Activated naive CD8-positive, alpha-beta T cell treated with anti-CD3 and anti-CD28 coated beads, Interleukin-2, amount 10 ng/mL, durations not matched to agents 7 days and 5 days (primary cell): ENCODE measurements at places on chromosomes 6 and 20.
A peak's percentile ranks its signal among the peaks of the same experiment; 100 is the strongest.

DNA sequence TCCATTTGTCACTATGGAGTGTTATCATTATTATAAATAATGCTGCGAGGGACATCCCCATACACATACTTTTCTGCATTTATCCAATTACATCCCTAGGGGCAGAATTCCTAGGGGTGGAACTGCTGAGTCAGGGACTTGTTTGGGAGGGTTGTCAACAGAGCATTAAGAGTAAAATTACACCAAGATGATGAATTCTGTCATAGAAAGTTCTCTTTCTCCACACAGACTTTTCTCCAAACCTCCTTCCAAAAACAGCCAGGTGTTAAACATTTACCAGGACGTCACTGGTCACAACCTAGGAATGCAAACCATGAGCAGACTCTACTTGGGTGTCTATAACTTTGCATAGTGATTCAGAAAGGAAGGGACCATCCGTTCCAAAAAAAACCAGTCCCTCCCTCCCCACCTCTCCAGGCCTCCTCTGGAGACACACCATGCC, 95.5 kb downstream of the PRND start:
- no peak for DNase-seq

GRCh38 chr6:138600726-138601125, 101.4 kb upstream of the NHSL1 start:
- DNase-seq: no peak

DNA sequence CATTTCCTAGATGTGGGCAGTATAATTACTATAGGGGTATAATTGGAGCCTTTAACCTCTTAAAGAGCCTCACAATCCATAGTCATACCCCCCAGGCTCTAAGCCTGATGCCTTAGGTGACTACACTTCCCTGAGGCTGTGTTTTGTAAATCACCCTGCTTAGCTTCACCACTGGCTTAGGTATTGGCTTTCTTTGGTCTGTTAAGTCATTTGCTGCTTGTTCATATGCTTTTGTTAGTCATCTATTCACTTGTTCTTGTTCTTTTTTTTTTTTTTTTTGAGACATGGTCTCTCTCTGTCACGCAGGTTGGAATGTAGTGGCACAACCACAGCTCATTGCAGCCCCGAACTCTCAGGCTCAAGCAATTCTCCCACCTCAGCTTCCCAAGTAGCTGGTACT, 26.7 kb downstream of the KAT14 start:
- no peak for DNase-seq

DNA sequence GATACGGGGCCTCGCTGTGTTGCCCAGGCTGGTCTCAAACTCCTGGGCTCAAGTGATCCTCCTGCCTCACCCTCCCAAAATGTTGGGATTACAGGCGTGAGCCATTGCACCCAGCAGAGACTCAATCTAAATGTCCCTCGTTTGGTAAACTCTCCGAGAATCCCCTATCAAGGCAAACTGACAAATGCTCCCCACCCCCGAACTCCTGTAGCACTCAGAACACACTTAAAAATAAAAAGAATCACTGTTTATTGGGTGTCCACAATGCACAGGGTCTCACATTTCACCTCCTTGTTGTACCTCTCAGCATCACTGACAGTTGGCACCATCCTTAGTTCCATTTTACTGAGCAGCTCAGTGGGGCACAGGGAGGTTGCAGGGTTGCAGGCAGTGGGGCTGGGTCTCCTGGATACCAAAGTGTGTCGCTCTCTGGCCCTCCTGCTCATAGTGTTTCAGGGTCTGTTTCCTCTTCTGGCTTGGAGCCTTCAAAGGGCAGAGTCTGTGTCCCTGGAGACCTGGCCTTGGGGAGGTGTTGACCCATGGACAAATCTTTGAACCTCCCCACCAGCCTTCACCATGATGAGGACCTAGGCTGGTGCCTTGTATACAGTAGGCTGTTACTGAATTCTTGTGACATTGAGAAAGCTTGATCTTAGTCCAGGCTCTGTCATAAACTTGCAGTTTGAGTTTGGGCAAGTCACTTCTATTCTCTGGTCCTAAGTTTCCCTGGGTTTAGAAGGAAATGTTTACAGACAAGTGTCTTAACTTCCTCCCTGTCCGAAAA, 8.5 kb upstream of the SRC start:
- DNase-seq: no peak

- DNase-seq: no peak
These were observed 13.0 kb downstream of the ZHX3 start for GRCh38 chr20:41304424-41305079.

GRCh38 chr20:37726321-37726720, 32.5 kb downstream of the CTNNBL1 start:
- DNase-seq: no peak

DNA sequence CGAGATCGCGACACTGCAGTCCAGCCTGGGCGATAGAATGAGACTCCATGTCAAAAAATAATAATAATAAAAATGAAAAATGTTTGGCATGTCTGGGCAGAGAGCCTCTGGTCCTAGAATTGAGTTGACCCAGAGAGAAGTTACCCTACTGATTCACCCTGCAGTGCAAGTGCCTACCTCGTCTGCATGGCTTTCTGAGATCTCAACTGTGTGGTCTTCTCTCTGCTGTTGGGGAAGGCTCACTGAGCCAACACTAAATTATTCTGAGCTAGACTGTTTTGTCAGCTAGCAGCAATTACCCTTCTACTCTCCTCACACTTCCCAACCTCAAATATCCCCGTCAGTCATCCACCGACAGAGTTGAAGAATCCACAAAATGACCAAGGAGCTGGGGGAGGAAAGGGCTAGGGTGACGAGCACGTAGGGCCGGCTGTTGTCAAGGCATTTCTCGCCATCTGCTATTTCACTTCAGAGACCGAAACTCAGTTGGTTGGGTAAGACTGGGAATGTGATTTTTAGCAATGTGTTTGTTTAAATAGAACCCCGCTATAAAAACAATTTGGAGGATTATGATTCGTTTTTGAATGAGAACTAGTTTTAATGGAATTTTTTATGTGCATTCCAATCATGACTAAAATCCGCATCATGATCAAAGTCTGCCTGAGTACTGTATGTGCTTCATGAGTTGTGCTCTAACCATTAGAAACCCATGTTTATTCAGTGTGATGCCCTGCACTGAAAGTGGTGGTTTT, 9.4 kb downstream of the MAS1 start:
- DNase-seq: no peak

DNA sequence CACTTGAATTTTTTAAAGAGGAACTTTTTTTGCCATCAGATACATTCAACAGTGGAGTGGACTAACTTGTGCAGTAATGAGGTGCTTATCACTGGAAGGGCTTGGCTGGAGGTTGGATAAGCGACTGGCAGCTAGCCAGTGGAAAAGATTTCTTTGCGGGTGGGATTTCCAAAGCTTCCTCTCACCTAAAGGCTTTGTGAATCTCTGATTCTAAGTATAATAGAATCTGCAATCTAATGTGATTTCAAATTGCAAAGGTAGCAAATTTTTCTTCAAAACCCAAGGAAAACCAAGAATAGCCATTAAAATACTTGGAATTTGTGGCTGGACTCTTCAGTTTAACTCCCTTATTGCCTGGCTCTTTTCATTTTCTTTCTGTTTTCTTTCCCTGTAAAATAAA, 460.4 kb upstream of the MARCKS start:
- no peak for DNase-seq

- no peak for DNase-seq
These were observed 63.3 kb upstream of the TAB2 start for GRCh38 chr6:149254253-149254652.

DNA sequence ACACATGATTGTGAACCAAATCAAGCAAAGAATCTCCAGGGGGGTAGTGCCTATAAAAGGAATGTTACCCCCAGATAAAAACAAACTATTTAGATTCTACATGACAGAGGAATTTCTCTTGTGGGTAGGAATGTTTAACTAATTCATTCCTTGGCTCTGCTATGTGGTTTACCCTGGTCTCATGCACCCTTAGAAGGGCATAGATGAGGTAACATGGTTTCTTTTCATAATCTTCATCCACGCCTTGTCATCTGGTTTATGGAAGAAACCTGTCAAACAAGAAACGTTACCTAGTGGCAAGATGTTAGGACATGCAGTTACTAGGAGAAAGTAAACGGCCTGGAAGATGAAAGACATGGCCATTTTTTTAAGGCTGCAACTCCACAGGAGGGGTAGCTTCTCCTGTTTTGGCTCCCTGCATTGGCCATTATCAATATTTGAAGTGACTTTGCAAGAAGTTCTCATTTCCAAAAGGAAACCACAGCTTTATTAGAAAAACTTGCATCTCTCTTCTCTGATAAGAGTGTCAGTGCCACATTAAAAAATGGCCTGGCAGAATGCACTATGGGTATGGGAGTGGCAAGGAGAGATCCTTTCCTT, 45.5 kb downstream of the STX11 start:
- DNase-seq: no peak

DNA sequence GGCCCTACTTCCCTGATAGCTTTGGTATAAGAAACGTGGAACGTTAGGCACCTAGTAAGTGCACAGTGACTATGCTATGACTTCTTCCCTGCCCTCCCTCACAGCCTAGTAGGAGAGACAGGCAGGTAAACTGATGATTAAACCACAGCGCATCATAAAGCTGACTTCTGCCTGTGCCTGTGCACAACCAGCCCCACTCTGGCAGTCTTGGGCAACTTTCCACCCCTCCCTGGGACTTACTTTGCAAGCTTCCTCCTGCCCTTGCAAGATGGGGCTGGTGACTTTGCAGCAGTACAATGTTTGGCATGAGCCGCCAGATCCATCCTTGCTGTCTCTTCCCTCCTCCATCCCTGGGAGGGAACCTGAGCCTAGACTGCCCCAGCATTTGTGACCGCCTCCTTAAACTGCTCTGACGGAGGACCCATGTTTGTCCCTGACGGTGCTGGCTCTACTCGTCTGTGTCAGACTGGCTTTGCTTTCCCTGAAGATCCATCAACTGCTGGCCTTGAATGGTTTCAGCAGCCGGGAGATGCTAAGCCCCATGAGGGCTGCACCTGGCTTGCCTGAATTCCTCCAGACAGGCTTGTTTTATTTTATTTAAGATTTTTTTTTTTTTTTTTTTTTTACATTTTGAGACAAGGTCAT, 36.1 kb downstream of the EFCAB8 start:
- DNase-seq: no peak

GRCh38 chr6:121652223-121652622, 216.8 kb downstream of the GJA1 start:
- no peak for DNase-seq

DNA sequence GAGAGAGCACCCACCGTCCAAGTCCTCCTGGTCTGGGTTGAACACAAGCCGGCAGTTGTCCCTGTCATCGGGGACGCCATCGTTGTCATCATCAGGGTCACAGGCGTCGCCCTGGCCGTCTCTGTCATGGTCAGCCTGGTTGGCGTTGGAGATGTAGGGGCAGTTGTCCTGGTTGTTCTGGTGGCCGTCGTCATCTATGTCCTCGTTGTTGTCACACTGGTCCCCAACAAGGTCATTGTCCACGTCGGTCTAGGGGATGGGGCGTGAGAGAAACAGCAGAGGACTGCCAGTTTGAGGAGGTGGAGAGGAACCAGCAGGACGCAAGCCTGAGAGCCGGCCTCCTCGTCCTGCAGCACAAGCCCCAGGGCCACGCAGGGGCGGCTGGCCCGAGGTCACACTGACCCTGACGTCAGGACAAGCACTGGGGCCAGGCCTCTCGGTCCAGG, 28.5 kb downstream of the THBS2 start:
- no peak for DNase-seq

- no peak for DNase-seq
These were observed 33.2 kb upstream of the CST7 start for GRCh38 chr20:24915892-24916291.

- no peak for DNase-seq
These were observed 294.0 kb downstream of the SAMD5 start for GRCh38 chr6:147802459-147802858.

DNA sequence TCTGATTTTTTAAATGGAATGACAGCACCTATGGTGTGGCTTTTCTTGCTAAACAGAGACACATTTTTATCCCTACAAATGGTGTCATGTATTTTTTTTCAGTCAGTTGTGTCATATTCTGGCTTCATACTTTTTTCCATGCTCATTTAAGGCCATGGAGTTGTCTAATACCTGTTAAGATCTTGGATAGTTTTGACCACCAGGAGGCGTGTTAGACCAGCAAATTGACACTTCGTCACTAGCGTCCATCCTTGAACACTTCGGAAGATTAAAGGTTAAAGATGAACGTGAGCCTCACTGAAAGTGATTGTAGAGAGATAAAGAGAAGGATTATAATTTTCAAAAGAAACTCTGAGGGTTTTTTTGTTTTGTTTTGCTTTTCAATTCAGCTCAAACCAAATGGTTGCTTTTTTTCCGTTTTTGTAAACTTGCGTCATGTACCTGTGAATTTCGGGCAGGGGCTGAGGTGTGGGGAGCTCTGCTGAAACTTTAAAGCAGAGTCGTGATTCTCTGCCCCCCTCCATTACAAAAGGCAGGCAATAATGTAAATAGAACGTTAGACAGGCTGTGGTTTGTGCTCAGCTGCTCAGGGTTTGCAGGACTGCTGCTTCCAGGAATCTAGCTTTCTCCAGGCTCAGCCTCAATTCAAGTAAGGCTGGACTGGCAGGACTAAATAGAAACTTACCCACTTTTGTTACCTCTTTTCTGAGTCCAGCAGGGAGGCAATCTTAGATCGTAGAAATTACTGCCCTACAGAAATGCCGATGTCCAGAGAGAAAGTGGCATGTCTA, 245.1 kb downstream of the FOXA2 start:
- no peak for DNase-seq

GRCh38 chr6:168662301-168662936, 221.4 kb downstream of the SMOC2 start:
- no peak for DNase-seq

- no peak for DNase-seq
These were observed 22.4 kb downstream of the SYNCRIP start for GRCh38 chr6:85620308-85620707.

GRCh38 chr6:160088069-160088783, 33.4 kb upstream of the SLC22A1 start:
- no peak for DNase-seq

GRCh38 chr6:158031381-158032353, 50.0 kb downstream of the SYNJ2 start:
- DNase-seq: peak; percentile 71

DNA sequence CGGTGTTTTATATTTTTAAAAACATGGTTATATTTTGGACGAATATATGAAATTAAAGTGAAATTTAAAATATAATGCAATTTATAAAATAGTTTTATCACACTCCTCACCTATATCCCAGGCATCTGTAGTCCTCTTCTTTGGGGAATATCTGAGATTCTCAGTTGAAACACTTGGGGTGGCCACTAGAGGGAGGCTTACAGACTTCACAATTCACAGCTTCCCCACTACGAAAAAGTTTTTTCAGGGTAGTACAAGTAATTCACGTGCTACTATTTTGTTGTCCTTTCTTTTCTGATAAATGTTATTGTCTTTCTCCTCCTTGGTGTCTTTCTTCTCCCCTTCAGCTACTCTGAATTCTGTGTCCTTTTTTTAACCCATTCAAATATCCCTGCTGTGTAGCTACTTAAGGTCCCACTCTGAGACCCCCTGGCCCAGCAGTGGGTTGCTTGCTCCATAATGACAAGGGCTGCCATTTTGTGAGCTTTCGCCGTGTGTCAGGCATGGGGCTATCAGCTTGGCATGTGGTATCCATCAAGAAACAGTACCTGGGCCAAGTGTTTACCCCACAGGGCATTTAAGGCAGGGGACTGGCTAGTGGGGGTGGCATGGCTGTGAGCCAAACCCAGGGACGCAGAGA, 43.6 kb upstream of the PHACTR3 start:
- no peak for DNase-seq

- DNase-seq: no peak
These were observed 1.1 kb downstream of the PFDN6 start for GRCh38 chr6:33290459-33290858.

- DNase-seq: no peak
These were observed 19.9 kb upstream of the BHLHE23 start for GRCh38 chr20:63026582-63027165.

- DNase-seq: no peak
These were observed 203.2 kb downstream of the ISM1 start for GRCh38 chr20:13424174-13424833.
